ENCODE measurements at places on chromosomes 7 and 10.

GRCh38 chr10:23015021-23015707, 80.2 kb upstream of the MSRB2 start:
- DNase-seq = no peak

DNA sequence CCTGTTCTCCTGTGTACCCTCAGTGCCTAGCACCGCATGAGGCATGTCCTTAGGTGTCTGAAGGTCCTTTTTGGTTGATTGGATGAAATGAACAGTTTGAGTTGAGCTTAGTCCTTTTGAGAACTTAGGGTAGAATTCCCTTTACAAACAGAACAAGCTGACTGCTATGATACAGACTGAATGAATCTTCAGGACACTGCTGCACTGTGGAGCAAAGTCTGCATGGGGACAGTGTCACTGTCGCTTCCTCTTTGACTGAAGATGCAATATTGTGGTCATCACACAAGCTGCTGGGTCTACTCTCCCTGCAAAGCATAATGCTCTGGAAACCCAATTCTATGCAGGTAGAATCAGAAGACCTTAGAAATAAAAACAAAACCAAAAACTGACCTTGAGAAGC, 8.6 kb upstream of the PLAU start:
- no peak for DNase-seq

DNA sequence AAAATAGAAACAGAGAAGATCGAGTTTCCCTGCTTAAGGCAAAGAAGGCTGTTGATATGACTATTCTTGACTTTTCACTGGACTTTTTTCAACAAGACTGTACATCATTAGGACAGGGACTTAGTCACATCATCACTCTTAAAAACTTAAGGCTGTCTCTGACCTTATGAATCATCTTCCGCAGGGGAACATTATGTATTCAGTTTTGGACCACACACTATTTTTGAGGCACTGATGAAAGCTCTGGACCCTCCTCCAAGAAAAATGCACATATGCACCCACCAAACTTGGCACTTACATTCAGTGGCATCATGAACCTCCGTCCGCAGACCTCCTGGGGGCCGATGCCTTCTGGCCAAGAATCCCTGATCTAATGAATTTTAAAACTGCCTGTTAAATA, 96.4 kb downstream of the CALD1 start:
- no peak for DNase-seq

GRCh38 chr10:14220026-14220425, 110.7 kb downstream of the FRMD4A start:
- DNase-seq = no peak

DNA sequence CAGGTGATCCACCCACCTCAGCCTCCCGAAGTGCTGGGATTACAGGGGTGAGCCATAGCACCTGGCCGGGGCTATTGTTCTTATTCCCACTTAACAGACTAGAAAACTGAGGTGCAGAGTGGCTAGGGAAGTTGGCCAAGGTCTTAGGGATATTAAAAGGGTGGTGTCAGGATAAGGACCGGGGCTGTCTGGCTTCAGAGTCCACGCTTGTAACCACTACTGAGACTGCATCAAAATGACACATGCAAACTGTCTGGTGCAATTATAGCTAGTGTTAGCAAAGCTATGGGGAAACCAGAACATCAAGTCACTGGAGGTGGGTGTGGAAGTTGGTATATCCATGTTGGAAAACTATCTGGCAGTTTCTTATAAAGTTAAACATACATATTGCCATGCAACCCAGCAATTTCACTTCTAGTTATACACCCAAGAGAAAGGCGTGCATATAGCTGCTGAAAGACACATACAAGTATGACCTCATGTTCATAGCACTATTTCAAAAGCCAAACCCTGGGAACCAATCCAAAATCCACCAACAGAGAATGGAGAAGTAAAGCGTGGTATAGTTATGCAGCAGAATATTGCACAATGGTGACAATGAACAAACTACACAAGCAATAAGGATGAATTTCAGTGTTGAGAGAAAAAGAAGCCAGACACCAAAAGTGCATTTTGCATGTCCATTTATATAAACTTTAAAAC, 33.9 kb upstream of the EEPD1 start:
- DNase-seq = no peak

DNA sequence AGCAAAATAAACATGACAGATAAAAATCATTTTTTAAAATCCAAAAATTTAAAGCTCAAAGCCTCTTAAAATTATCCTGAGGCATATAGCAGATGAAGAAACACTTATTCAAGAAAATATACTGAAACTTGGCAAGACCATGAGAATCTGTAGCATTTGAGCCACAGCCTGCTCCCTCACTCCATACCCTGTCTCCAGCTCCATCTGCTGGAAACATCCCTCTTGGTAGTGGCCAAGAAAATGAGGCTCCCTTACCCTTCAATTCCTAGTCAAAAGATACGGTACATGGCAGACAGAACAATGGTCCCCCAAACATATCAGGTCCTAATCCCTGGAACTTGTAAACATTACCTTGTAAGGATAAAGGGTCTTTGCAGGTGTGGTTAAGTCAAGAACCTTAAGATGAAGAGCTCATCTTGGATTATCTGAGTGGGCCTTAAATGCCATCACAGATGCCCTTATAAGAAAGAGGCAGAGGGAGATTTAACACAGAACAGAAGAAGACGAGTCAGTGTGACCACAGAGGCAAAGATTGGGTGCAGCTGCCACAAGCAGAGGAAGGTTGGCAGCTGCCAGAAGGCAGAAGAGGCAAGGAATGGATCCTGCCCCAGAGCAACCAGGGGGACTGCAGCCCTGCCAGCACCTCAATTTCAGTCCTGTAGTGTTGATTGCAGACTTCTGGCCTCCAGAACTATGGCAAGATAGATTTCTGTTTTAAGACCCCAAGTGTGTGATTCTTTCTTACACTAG, 149.4 kb downstream of the ZNF248 start:
- DNase-seq = no peak

DNA sequence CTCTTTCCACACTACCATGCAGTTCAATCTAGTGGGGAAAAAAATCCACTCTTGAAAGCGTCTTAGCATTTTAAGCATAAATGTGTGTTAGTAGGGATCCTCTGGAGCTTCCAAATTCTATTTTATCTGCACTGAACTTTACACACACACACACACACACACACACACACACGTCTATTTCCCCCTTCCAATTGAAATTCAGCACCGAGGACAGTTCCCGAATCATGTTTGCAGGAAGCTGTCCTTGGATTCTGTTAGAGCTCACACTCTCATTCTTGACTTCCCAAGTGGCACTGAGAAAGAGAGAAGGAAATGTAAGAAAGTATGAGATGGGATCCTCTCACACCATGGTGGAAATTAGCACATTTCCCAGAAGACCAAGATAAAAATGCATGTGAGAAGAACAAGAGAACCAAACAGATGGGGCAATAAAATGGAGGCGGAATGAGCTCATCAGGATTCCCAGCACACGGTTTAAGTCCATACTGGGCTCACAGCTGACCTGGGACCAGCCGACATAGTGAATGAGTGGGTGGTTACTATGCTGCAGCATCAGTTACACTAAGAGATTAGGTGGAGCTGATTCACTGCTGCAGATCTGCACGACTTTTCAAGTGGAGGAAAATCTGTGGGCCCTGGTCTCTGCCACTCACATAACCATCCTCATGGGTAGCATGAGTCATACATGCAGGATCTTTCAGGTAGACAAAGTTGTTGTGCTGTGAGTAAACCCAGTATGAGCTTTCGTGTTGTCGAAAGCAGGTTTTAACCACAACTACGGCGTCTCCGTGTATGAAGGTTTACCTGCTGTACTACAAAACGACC, 3.3 kb upstream of the NPTX2 start:
- DNase-seq = no peak

DNA sequence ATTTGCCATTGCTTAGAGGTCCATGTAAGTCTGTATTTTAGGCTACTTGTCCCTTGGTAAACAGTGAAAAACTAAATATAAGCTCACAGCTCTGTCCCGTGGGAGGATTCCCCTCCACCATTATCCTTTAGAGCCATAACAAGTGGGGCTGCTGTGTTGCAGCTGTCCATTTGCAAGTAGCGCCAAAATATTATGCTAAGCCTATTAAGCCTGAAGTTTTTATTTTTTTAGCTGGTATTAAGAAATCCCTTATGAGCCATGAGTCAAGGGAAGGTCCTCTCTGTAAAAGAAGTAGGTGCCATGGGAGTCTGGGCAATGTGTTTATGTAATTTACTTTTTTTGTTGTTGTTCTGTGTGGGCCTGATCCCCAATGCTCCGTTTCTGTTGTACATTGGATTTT, 183.9 kb downstream of the THSD7A start:
- no peak for DNase-seq

DNA sequence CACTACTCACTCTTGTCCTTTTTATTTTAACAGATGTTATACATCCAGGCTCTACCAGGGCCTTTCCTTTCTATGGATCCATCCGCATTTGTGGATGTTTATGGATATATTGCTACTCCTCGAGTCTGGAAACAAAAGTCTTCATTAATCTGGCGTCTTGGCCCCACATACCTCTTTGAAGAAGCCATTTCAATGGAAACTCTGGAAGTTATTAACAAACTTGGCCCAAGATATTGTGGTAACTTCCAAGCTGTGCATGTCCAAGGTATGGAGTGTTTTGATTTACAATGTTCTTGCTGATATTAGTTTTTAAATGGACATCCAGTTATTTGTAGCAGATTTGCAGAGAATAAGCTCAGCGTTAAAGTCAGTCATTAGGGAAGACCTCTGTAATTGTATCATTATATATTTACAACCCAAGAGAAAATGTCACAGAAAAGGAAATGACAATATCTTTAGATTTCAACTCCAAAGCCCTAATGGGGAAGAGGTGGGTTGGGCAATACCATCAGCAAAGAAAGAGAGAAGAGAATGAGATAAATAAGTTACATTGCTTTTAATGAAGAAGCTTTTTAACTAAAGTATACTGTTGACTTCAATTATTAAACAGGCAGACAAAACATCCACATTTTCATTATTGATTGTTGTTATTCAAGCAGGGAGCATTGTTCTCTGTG, 102.1 kb downstream of the WDFY4 start:
- DNase-seq = no peak

DNA sequence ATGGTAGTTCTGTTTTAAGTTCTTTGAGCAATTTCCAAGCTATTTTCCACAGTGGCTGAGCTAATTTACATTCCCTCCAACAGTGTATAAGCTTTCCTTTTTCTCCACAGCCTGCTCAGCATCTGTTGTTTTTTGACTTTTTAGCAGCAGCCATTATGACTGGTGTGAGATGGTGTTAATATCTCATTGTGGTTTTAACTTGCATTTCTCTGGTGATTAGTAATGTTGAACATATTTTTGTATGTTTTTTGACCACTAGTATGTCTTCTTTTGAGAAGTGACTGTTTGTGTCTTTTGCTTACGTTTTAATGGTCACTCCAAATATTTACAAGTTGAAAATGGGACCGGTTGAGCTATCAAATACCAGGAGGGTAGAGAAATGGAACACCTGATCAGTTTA, 20.4 kb downstream of the GNG11 start:
- no peak for DNase-seq

DNA sequence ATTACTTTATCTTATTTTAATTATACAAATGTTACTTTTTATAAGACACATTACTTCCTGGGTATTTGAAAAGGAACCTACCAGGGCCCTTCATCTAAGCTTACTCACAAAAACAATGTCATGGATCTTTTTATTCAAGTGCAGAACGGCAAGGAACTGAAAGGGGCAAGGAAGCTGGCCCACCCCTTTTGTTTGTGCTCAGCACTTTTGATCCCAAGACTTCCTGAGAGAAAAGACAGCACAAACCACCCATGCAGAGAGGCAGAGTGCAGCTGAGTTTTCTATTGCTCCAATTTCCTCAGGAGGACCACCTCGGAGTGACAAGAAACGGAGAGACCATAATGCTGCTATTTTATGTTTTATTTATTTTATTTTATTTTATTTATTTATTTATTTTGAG, 232.0 kb upstream of the NRP1 start:
- DNase-seq = no peak

DNA sequence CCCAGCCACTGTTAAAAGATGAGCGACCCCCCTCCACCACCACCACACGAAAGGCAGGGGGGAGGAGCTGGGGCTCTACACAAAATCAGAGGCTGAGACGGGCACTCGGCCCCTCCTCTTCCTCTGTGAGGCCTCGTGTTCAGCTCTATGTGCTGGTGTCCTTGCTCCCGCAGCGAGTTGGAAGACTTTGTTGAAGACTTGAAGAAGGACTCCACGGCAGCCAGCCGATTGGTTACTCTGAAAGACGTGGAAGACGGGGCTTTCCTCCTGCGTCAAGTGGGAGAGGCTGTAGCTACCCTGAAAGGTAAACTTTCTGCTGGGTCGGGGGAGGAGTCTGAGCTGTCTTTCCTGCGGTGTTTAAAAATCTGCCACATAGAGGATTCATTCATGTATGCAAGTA, 203.7 kb downstream of the ARHGAP21 start:
- DNase-seq = no peak

DNA sequence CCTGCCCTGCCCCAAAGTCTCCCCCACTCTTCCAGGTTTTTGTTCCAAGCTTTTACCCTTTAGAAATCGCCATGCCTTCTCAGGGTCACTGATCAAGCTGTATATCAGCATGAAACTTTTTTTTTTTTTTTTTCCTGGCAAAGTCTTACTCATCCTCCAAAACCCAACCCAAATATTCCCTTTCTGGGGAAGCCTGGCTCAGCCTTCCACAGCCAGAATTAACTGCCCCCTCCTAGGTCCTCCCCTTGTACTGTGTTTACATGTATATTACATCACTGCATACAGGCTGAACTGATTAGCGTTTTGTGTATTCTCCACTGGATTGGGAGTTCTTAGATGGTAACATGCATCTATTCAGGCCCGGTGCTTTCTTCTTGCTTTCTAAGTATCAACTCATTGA, 4.6 kb upstream of the NOBOX start:
- DNase-seq = no peak

GRCh38 chr10:122544493-122544892, 16.1 kb upstream of the DMBT1 start:
- DNase-seq = no peak
